HFFc6 (cell line): ENCODE measurements at places on chromosomes 7 and 10.

DNA sequence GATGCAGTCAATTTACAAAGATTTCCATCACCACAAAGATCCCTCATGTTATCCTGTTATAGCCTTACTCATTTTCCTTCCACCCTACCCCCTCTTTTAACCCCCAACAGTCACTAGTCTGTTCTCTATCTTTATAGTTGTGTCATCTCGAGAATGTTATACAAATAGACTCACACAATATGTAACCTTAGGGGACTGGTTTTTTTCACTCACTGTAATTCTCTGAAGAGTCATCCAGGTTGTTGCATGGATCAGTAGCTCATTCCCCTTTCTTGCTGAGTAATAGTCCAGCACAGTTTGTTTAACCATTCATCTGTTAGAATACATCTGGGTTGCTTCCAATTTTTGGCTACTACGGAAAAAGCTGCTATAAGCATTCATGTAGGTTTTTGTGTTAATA lies 121.1 kb upstream of the PDE1C start:
- no peak for DNase-seq

DNA sequence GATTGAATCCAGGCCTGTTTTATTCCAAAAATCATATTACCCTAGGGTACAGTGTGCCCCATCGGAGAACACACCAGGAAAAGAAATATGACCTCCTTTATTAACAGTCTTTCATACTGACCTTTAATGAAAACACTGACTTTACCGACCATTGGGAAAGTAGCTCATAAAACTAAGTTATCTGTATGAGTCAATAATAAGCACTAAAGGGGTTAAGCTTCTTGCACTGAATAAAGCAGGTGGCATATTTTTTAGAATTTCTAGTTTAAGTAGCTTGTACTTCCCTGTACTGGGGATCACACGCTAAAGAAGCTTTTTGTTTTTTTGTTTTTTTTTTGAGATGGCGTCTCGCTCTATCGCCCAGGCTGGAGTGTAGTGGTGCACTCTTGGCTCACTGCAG lies 199.8 kb downstream of the FAM107B start:
- no peak for DNase-seq

DNA sequence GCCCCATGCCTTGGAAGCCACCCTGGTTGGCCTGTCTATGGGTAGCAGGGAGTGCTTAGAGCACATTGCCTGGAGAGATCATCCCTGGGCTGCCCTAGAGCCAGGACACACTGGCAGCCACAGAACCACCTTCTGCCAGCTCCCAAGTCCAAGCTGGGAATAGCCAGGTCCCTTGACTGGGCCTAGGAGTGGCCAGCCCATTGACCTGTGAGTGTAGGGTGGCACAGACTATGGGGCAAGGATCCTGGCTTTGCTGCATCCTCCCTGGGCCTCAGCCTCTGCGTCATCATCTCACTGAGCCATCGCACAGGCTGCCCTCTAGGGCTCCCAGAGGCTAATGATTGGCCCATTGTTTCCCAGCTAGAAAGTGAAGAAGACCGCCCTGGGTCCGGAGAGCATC lies 7.0 kb downstream of the AQP1 start:
- DNase-seq = no peak

DNA sequence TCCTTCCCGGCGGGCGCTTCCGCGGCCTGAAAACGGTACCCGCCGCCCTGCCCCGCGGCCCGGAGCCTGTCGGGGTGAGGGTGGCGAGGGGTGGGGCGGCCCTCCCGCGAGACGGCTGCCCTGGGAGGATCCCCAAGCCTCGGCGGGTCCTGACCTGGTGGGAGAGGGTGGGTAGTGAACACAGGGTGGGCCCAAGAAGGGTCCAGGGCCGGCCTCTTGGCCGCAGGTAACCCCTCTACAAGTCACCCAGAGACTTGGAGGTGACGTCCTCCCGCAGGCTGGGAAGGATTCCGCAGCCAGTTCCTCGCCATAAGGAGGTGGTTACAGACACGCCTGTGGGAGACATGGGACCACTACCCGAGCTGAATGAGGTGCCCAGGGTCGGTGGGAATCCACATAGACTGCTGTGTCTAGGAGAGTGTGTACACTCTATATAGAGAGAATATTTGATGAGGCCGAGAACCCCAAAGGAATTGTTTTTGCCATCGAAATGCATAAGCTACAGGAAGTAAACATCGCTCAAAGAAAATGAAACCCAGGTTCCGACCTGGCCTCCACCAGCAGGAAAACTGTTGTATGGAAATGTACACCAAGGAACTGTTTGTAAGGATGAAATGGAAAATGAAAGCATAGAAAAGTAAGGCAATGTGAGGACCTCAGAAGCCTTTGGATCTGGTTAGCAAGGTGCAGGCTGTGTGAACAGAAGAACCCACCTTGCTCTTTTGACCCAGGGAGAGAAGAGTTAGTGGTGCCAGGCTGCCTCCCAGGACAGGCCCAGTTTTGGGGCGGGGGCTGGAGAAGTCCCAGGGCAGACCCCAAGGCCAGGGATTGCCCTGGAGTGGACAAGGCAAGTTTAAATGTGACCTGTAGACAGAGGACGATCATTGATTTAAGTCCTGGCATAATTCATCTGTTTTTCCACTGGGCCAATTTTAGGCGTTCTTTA lies 659 bp downstream of the OPTN start:
- peak; percentile 20 for DNase-seq

- no peak for DNase-seq
Observed at GRCh38 chr7:151852486-151853396, 24.2 kb downstream of the PRKAG2 start.

- no peak for DNase-seq
Observed at GRCh38 chr7:81080553-81080952, 161.7 kb upstream of the SEMA3C start.

DNA sequence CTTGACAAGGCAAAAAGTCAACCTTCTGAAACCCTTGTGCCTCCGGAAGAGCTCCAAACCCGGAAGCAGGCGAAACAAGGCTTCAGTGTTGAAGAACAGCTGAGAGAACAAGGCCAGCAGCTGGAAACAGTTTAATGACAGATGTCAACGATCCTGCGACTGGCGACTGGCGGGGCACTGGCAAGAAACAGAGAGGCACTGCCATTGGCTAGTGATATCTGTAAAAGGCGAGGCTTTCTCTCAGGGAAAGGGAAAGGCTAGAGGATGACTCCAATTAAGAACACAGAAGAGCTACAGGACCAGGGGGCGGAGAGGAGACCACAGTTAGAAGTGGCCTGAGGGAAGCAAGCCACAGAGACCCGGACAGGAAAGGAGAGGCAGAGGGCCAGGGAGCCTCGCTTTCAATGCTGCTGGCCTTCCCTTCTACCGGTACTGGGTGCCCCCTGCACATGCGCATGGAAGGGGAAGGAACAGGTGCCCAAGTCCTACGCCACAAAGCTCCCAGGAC lies 19.4 kb downstream of the ITGB1 start:
- DNase-seq = no peak

- DNase-seq = no peak
Observed at GRCh38 chr10:43227911-43228782, 38.7 kb downstream of the RASGEF1A start.
